Activated B cell treated with CpG ODN at 0.5 μM for 24 hours (primary cell): ENCODE measurements at places on chromosomes 3 and 15. TPM values are rescaled to one million over a fixed set of nuclear protein-coding genes. Genes with fewer than 3 reads are reported as not detected.

- no peak for DNase-seq
Observed at GRCh38 chr3:186964071-186964470, 33.7 kb downstream of the ST6GAL1 start.

DNA sequence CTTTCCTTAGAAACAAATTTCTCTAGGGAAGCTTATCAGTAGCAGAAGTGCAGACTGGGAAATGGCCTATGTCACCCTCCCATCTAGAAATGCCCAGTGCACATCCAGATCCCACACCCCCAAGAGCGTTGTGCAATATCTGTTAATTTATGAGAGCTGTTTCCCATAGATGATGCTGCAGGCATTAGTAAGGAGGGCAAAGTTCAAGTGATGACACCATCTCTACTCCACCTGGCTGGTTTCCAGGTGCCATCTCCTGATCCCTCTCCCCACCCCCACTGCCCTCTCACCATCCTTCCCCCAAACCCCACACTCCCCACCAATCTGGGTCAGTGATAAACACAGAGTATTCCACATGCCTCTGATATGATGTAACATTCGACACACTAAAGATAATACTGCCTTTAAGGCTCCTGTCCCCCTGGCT, 39.4 kb downstream of the AGTR1 start:
- no peak for DNase-seq

DNA sequence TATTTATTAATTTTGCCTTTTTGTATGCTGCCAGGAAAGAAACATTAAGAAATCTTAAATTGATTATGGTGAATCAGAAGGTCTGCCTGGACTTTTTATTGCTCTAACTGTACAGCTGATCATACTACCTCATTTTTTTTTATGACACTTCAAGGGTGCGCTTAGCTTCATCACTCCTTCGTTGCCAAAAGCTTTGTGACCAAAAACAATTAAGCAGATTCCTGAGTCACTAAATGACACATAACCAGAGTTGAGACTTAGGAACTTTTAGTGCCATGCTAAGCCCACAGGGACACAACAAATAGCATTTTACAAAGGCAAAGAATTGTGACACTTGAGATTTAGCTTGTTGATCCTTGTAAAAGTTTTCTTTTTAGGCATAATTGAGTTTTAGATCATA, 4.9 kb downstream of the ADIPOQ start:
- no peak for DNase-seq

DNA sequence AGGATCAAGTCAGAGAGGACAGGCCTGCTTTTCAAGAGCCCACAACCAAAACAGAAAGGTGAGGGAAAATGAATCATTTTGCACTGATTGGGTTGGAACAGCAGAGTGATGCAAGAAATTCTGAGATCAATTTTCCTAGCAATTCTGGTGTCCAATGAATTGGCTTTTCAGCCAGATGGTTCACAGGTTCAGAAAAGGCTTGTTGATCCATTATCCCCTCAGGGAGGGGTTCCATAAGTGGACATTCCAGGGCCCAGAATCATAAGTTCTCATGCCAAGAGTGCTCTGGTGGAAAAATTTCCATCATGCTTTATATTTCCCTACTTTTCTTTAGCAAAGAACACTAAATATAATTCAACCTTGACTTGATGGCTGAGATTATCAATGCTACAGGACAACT, 16.2 kb downstream of the RBP2 start:
- no peak for DNase-seq

GRCh38 chr3:115494826-115495225, 128.5 kb upstream of the GAP43 start:
- DNase-seq: no peak

DNA sequence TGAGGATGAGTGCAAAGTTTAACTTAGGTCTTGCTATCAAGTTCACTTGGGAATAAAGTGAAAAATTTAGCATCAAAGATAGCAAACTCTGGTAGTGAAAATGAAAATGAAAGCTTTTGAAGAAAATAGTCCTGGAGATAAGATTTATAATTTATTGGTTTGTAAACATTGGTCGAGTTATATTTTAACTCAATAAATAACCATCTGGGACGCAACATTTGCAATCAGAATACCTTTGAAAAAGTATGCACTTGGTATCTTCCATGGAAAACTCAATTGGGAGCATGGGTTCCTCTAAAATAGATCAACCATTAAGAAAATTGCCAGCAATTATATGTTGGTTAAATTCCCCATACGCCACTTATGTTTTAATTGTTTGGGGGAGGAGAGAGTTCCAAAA, 209.5 kb downstream of the NAALADL2 start:
- no peak for DNase-seq

GRCh38 chr3:117476572-117476971, 767.0 kb downstream of the TUSC7 start:
- no peak for DNase-seq

DNA sequence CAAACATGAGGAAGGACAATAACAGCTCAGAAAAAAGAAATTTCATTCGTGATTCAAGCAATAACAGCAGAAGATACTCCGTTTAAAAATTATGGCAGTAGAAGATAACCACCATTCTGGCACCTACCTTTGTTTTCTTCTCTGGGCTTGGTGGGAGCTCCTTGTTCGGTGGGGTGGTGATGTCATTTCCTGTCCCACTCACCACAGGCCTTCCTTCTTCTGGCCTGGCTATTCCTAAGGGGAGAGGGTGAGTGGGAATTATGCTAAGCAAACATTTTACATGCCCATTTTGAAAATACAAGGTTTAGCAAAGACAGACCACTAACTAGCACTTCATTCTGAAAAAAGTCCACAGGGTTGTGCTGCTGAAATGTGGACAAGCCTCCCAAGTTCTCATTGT, 74.4 kb downstream of the DHX30 start:
- DNase-seq: no peak

GRCh38 chr3:107431246-107432012, 54.2 kb downstream of the CCDC54 start:
- DNase-seq: peak; percentile 64

DNA sequence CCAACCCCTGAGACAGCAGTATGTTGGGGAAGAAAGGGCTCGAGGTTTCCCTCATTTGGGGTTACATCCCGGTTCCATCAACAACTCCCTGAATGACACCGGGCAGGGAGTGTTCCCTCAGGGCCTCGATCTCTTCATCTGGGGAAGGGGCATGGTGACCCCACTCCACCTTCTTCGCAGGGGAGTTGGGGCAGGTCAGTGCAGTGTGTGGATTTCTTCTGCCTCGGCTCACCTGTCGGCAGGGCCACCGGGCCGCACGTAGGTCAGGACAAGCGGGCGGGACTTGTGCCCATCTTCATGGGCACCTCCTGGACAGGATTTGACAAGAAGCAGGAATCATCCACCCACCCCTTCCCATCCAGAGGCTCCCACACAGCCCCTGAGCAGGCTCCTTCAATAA, 17.4 kb downstream of the GRIP2 start:
- DNase-seq: no peak

- no peak for DNase-seq
Observed at GRCh38 chr15:96058103-96058851, 272.2 kb upstream of the NR2F2 start.

- no peak for DNase-seq
Observed at GRCh38 chr3:7447197-7447769, 586.4 kb downstream of the GRM7 start.

DNA sequence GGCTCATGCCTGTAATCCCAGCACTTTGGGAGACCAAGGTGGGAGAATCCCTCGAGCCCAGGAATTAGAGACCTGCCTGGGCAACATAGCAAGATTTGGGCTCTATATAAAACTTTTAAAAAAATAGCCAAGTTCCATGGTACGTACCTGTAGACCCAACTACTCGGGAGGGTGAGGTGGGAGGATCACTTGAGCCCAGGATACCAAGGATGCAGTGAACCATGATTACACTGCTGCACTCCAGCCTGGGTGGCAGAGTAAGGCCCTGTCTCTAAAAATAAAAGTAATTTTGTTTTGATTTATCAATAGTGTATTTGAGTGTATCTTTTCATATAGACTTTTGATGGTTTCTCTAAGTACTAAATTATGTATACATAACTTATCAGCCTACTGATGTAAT, 63.1 kb downstream of the LSM3 start:
- DNase-seq: no peak

DNA sequence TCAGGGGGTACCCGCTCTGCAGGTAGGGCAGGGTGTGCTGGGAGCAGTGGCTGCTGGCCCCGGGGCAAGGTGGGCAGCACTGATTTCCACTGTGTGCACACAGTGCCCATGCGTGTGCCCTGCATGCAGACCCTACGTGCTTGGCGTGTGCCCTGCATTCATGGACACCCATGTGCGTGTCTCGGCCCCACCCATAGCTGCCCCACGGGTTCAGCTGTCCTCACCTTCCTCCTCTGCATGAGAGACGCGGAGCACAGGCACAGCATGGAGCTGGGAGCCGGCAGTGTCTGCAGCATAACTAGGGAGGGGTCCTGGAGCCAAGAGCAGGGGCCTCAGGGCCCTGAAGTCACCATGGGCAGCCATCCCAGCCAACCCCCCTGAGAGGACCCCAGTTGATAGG, 1.6 kb upstream of the UCN2 start:
- DNase-seq: no peak

DNA sequence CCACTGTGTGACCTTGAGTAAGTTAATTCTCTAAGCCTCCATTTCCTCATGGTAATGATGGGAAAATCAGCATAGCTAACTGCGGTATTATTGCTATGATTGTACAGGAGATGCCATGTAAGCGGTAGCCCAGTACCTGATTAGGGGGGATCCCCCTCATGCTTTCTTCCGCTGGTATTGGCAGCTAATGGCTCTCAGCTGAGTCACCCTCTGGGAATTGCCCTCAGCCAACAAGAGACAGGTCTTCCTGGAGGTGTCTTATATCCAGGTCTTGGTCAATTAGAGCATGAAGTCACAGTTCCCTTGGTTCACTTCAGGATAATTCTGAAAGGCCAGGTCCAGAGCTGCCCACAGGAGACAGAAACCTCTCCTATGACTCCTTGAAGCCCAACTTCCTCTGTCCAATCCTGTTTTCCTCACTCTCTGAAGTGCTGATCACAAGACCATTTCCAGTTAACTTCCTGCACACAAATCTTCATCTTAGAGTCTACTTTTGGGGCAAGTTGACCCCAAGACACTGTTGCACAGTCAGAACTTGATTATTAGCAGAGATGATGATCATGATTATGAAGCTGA, 724.7 kb upstream of the ZNF385D start:
- DNase-seq: no peak

DNA sequence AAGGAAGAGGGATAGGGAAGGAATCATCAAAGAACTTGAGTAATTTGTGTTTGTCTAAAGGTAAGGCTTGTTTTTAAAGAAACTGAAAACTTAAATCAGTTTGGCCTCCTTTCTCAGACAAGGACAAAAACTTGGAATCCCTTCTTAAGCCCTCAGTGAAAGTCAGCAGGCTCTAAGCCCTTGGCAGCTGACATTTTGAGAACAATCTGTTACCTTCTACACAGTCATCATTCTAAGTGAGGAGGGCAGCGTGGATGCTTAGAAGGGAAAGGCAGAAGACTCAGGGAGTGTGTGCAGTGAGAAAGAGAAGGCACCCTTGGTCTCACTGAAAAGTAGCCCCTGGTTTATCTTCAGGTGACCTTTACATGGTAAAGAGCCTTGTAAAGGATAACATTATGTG, 10.8 kb downstream of the HSPBAP1 start:
- no peak for DNase-seq

DNA sequence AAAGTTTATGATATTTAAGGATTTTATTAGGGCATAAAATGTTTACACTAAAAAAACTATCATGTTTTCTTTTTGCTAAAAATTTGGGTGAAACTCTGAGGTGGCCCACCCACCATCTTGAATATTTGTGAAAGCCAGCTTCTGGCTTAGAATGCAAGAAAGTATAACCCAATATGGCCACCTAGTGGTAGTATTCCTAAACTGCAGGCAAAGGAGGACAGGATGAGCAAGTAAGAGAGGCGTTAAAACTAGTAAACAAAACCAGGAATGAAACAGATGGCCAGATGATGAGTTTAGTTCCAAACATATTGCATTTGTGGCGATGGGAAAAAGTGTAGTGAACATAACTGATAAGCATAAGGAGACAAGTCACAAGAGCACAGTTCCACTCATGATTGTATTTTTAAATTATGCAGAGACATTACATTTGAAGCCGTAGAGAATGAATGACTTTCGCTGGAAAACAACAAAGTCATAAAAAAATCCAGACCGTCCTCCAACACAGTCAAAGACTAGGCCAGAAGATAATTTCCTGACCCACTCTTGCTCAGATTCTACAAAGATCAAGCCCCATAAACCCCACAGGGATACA, 103.3 kb upstream of the PRTG start:
- DNase-seq: no peak

DNA sequence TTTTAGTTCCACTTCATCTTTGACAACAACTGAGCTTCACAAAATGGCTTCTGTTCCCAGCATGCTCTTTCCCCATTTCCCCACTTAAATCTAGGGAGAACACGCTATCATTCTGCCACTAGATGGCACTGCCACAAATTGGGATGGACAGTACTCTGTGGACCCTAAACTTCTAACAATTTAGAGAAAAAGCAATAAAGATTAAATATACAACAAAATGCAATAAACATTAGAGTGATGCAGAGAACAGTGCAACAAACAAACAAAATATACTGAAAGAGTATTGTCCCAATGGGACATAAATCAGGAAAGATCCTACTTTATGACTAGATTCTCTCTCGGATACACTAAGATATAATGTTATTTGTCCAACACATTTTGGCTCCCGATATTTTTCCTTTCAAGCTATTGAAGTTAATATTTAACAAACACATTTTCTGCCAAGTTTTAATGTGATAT, 169.7 kb upstream of the TMCO5A start:
- no peak for DNase-seq

DNA sequence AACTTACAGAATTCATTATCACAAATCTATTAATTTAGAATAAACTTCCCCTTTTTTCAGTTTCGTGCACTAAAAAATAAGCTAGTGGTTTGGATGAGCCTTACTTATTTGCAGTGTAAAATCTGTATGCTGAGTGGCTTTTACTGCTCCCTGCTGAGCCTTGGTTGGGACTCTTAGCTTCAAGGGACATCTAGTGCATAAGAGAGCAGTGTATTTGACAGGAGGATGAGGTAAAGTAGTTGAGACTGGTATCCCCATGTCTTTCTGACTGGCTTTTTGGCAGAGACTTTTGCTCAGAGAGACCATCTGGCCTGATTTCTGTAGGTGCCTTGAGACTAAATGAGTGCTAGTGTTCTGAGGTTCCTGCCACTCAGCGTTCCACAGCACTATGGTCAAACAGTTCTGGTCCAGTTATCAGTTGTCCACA, 11.8 kb downstream of the CAPN7 start:
- DNase-seq: no peak

The RPUSD3 gene
- total RNA-seq: 49.5 and 55.7 TPM in 2 replicates

The GPR149 gene
- total RNA-seq: not detected in 2 replicates

The ISLR2 gene
- total RNA-seq: not detected in 2 replicates

The TMEM108 gene
- not detected in 2 replicates for total RNA-seq

The TRH gene
- total RNA-seq: not detected in 2 replicates

The TMCO5A gene
- total RNA-seq: not detected in 2 replicates

The SLC9A9 gene
- total RNA-seq: 9.0 and 9.4 TPM in 2 replicates

The RBP2 gene
- total RNA-seq: not detected in 2 replicates

The LSM3 gene
- 12.9 and 14.2 TPM in 2 replicates for total RNA-seq

The ATP13A5 gene
- total RNA-seq: not detected in 2 replicates
